ENCODE measurements at places on chromosomes 7 and 10.

GRCh38 chr7:1012004-1012715 is 29.2 kb downstream of the CYP2W1 start:
- DNase-seq, result no peak

GRCh38 chr7:74263399-74264120 is 9.4 kb upstream of the RFC2 start:
- no peak for DNase-seq

- DNase-seq, result no peak
These were observed 97.4 kb upstream of the LRGUK start for GRCh38 chr7:134029743-134030142.

GRCh38 chr7:38382684-38383083 is 109.2 kb upstream of the TARP start:
- no peak for DNase-seq

DNA sequence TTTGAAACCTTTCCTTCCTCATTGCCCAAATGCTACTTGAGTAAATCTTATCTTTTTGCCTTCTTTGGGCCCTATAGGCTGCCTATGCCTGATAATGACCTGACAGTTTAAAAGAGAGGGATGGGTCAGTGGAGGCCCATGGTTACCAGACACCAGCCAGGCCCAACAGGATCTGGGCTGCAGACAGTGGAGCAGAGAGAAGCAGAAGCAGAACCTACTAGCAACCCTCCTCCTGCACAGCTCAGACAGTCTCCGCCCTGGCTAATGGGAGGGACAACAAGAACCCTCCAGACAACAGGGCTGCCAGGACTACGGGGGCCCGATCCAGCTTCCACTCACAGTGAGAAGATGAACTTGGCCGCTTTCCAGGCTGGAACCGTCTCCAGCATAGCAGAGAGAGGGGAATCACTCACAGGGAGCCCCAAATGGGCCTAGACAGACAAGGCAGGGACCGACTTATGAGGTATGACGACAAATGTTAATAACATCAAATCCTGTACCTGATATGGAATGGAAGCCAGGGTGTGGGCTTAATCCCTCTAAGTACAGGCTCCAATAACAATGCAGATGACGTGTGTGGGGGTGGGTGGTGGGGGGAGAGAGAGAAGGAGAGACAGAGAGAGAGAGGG is 31.7 kb upstream of the DGKI start:
- no peak for DNase-seq

DNA sequence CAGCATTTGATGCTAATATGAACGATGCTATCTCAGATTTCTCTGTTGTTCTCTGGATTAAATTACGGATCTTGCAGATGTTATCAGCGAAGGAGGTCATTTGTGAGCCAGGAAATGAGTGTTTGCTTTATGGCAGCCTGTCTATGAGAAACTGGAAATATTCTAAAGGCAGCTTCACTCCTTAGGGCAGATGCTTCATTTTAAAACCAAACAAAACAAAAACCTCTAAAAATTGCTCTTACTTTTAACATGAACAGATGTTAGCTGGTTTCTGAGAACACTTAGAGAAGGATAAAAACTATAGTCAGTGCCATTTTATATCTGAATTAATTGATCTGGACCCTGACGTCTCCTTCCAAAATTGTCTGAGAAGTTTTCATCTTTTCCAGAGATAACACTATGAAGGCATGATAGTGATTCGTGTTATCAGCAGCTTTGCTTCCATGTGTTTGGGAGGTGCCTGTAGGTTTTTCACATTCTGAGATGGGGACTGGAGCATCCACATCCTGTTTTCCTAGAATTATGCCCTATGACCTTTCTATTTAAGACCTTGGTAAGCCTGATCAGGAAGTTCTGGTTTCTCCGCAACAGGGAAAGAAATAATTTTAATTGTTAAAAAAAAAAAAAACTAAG is 53.1 kb downstream of the CPED1 start:
- no peak for DNase-seq

DNA sequence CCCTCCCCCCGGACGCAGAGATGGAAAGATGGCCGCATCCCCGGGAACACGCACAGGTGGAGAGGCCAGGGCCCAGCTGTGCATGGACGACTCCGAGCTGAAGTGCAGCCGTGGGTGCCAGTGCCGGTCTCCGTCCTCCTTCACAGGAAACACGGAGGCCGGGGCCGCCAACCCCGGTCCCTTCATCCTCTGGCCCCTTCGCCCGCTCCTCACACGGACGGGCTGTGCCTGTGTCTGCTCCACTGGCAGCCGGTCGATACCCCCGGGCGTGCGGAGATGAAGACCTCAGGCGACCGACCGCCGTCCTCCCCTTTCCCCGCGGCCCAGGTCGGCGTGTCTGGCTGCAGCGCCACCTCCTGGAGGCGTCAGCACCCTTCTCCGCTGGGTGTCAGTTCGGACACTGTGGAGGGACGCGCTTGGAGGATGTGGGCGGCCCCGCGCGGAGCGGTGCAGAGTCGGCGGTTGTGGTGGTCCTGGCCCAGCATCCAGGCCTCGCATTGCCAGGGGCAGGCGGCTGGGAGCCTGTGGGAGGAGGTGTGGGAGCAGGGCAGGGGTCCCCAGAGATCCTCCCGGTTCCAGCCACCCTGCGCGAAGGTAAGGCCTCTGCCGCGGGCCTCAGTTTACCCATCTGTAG is 9.9 kb downstream of the ZNF511 start:
- DNase-seq, result peak; percentile 54

DNA sequence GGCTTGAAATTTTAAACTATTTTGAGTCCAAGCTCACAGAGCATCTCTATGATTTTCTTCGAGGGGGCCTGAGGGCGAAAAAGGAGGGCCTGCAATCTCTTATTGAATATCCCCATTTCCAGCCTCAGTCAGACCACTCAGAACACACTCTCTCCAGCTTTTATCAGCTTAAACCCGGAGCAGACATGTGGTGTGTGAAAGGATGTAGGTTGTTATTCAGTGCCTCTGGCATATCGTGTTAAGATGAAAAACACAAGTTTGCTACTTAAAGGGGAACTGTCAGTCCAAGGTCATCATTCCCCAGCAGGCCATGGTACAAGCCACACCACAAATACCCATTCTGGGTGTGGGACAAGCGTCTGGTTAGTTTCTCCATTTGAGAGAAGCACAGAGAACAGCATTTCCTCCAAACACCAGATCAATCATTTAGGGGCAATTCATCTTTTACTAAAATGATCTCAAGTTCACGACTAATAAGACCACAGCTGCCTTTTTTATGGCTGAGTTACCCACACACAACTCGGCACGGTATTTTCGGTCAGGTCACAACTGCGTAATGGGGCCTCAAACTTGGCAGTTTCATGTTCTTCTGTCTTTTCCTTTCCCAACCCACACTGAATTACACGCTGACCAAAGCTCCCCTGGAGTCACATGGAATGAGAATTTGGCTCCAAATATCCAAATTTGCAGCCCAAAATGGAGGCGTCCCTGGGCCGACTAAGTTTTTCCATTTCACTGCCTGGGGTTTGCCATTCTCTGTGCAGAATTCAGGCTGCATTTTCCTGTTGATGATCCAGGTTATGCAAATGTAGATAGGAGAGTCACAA is 188.4 kb downstream of the SEM1 start:
- no peak for DNase-seq

DNA sequence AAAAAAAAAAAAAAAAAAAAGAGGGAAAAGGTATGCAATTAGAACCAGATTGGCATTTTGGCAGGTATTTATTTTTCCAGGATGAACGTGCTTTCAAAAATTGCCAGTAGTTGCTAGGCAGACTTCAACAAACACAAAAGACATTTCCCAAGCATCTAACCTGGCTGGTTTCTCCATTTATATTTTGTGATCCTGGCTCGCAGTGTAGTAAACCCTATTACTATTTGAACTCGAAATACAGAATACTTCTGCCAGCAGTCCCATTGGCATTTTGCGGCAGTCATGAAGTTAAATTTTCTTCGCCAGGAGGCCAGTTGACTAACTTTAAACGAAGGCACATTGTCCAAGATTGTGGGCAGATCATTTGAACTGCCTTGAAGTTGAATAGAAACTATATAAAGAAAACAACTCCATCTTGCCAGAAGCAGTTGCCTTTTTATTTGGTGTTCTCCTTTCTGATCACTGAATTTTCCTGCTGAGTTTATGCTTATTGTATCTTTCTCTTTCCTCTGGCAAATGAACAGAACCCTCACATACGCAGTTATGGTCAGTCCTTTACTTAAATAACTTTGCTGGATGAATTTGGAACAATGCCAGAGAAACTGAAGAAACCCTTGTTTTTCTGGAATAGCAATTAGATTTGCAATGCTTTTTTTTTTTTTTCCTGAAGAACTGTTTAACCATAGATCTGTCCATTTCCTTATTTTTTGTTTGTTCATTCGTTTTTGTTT is 132.9 kb downstream of the BICC1 start:
- DNase-seq, result no peak

- no peak for DNase-seq
These were observed 47.6 kb upstream of the PPP1R3C start for GRCh38 chr10:91680487-91680886.

DNA sequence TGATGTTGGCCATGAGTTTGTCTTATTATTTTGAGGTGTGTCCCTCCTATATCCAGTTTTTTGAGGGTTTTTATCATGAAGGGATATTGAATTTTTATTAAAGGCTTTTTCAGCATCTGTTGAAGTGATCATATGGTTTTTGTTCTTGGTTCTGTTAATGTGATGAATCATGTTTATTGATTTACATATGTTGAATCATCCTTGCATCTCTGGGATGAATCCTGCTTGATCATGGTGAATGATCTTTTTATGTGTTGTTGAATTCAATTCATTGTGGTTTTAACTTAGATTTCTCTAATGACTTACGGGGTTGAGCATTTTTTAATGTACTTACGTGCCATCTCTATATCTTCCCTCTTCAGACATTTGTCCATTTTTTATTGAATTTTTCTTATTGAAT is 22.9 kb downstream of the DLD start:
- no peak for DNase-seq

- no peak for DNase-seq
These were observed 5.7 kb upstream of the NDST2 start for GRCh38 chr10:73816917-73817729.

GRCh38 chr10:130867446-130868194 is 443.9 kb downstream of the TCERG1L start:
- no peak for DNase-seq
